PC-3 (cell line): ENCODE measurements at places on chromosomes 3 and 15. TPM values are rescaled to one million over a fixed set of nuclear protein-coding genes. Genes with fewer than 3 reads are reported as not detected.

DNA sequence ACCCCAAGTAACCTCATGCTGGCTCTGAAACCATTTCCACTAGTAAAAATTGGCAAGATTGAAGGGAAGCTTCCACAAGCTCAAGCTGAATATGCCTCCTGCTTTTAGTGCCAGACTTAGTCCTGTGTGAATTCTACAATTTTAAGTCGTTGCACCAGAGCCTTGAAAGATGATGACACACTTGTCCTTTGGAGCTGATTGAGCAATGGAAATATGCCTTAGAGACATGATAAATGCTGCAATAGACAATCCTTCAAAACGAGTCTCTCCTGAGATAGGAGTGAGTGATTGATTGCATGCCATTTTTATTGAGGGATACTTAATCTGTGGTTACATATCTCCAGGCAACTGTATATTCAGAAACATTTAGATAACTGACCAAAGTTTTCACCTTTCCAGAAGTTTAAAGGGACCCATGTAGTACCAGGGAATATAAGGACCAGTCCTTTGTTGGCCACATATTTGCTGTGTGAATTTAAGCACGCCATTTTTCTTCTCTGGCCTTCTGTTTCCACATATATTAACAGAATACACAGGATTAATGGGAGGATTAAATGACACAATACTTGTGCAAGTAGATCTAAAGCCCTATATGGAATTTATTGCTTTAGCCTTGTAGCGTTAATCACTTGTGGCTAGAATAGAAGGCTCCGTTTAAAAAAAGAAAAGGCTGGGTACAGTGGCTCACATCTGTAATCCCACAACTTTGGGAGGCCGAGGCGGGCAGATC is 65.1 kb downstream of the PPARG start:
- DNase-seq, result peak; percentile 40

DNA sequence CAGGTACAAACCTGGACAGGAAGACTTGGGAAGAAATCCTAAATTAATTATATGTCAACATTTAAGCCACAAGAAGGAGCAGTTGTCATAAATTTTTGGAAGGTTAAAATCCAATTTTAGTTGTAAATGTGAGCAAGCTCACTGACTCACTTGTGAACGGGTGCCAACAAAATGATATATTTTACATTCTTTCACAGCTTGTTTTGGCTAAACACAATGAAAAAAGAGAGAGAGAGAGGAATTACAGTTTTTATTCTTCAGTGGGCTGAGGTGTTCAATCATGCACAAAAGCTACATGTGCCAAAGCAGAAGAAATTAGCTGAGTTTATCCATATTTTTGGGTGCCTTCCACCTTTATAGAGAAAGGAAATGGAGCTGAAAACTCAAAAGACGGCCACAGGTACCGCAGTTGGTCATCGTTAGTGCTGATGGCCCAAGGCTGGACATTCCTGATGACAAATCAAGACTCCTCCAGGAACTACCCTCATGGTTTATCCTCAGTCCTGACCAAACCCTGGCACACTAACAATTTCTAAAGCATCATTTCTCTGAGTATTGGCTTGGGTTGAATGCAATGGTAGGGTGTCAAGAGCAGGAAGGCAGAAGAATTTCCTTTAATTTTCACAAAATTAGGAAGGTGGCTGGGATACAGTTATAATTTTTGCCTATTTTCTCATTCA is 37.6 kb upstream of the WNT5A start:
- DNase-seq, result peak; percentile 95

- no peak for DNase-seq
Measured at GRCh38 chr3:97871186-97871585, 49.4 kb downstream of the CRYBG3 start.

DNA sequence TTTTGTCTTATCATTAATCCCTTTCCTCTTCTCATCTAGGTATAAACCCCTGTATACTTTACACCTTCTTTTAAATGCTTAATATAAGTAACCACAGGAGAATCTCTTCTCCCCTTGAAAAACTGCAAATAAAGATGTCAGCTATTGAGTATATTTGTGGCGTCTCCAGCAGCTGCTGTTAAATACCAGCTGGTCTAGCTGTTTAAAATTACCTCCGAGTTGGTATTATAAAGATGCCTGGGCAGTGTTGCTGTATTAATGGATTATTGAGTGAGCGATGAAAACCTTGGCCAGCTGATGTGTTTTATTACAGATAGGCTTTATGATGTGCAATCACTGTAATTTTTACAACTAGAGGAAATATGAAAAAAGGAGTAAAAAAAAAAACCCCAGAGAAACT is 388.1 kb downstream of the TBC1D5 start:
- DNase-seq, result no peak

The FEZF2 gene
- not detected in 2 replicates for total RNA-seq

DNA sequence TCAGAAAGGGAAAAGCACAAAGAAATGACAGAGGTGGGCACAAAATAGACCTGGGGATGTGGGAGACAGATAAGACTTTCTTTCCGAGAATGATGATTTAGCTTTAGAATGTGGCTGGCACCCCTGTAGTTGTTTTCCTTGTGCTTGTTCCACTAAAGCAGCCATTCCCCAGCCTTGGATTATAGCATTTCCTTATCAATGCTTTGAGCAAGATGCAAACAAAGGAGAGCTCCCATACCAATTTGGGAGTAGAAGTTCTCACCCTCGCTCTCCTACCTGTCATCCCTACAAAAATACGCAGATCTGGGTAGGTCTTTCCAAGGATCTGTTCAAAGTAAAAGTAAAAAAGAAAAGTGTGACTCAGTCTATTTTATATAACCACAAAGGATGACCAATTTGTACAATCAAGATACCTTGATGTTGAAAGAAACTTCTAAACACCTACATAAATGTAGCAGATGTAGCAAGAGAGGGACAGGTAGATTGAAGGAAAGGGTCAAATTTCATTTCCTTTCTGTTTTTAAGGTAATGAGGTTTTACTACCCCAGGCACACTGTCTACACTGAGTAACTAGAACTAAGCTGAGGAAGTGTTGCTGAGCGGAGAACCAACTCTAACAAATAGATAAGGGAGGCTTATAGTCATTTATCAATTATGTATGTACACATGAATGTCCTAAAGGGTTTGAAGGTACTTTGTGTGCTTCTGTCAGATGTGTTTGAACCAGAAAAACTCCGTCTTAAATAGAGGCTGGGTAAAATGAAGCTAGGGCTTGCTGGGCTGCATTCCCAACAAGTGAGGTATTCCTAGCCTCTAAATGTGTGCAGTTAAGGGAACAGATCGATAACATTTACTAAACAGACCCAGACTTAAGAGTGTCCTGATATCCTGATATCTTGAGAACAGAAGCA is 91.1 kb upstream of the LRRN1 start:
- DNase-seq, result no peak

The SLC12A8 gene
- 11.0 and 11.7 TPM in 2 replicates for total RNA-seq

- DNase-seq, result no peak
Measured at GRCh38 chr3:57003676-57004075, 56.8 kb upstream of the SPATA12 start.

The LINGO1 gene
- not detected in 2 replicates for total RNA-seq

The PDCD10 gene
- total RNA-seq, result 80.5 and 105 TPM in 2 replicates
